ENCODE measurements at places on chromosomes 6 and 20. TPM values are rescaled to one million over a fixed set of nuclear protein-coding genes. Genes with fewer than 3 reads are reported as not detected.

GRCh38 chr20:47981222-47981621 lies 195.9 kb upstream of the SULF2 start:
- H3K27ac ChIP-seq, result no peak overlapping the region
- peaks cover 11% of the 10 kb centered on the region for H3K27me3 ChIP-seq
- H3K36me3 ChIP-seq, result no peaks in the 10 kb centered on the region
- DNase-seq, result no peak

DNA sequence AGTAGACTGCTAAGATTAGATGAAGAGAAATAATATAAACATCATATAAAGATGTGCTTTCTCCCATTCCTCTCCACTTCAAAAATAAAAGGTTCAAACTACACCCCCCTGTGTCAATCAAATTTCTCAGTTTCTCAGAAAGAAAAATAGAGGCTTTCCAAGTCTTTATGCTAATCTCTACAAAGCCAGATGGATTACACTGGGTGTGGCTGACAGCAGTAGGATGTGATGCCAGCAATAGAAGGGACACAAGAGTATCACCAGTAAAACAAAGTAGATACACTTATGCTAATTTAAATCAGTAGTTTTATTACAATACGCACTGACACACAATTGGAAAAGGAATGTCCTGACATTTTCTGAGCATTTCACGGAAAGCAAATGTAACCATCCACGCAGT lies 353.4 kb downstream of the RNGTT start:
- H3K36me3 ChIP-seq, result peaks cover 28% of the 10 kb centered on the region
- H3K4me3 ChIP-seq, result no peak overlapping the region
- H3K27me3 ChIP-seq, result no peaks in the 10 kb centered on the region
- H3K4me1 ChIP-seq, result no peaks in the 10 kb centered on the region
- DNase-seq, result no peak
- no peak overlapping the region for H3K27ac ChIP-seq

- H3K4me1 ChIP-seq, result peaks cover 5% of the 10 kb centered on the region
- DNase-seq, result no peak
- H3K36me3 ChIP-seq, result no peaks in the 10 kb centered on the region
- peaks cover 16% of the 10 kb centered on the region for H3K27me3 ChIP-seq
Observed at GRCh38 chr20:37670351-37670791, 23.5 kb upstream of the CTNNBL1 start.

- H3K27ac ChIP-seq, result peak overlapping the region; percentile 96
- no peaks in the 10 kb centered on the region for H3K27me3 ChIP-seq
- DNase-seq, result peak; percentile 29
- H3K4me3 ChIP-seq, result peak overlapping the region; percentile 77
Observed at GRCh38 chr20:53660947-53661381, 67.3 kb upstream of the ZNF217 start.

DNA sequence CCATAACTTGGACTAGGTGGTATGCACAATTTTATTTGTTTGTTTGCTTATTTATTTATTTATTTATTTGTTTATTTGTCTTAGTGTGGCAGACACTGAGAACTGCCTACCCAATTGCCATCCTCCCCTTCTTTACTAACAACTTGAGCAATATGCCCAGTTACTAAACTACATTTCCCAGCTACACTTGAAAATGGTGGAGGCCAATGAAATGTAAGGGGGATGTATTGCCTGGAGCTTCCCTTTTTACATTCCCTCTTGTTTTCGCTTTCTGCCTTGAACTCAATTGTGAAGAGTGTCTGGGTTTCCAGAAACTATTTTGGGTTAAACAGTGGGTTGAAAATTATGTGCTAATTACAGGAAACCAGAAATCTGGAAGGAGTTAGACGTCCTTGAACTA lies 152.7 kb upstream of the FKBP1C start:
- H3K4me1 ChIP-seq, result no peaks in the 10 kb centered on the region
- DNase-seq, result no peak
- H3K27ac ChIP-seq, result no peak overlapping the region
- no peaks in the 10 kb centered on the region for H3K36me3 ChIP-seq

DNA sequence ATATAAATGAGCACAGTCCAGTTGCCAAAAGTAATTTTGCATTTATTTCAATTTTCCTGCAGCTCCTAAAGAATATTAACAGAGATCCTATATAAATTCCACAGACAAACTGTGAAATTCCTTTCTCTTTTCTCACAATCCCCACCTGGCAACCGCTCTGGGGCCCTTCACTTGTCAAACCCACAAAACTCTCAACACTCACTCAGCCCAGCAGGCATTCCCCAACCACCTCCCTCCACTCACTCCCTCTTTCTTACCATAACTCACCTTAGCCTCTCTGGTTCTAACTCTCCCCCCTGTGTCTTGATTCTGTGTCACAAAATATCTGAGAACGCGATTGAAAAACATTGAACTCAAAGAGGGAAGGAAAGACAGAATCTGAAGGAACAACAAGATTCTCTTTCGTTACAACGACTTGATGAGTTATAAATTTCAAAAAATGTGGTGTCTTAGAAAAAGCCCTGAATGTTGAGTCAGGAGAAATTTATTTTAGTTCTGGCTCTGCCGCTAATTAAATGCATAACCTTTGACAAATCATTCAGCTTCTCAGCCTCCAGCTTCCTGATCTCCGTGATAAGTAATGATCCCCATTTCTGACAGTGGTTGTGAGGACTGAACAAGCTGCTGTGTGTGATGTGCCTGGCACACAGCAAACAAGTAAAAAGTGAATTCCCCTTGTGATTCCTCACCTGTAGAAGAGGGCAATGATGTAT lies 87.9 kb downstream of the UNC5CL start:
- DNase-seq, result no peak
- no peaks in the 10 kb centered on the region for H3K4me1 ChIP-seq
- no peak overlapping the region for H3K4me3 ChIP-seq
- no peak overlapping the region for H3K27ac ChIP-seq

GRCh38 chr20:48597521-48598302 lies 230.1 kb downstream of the PREX1 start:
- no peaks in the 10 kb centered on the region for H3K27me3 ChIP-seq
- no peak for DNase-seq
- no peaks in the 10 kb centered on the region for H3K4me1 ChIP-seq
- H3K27ac ChIP-seq, result no peak overlapping the region
- no peak overlapping the region for H3K4me3 ChIP-seq

DNA sequence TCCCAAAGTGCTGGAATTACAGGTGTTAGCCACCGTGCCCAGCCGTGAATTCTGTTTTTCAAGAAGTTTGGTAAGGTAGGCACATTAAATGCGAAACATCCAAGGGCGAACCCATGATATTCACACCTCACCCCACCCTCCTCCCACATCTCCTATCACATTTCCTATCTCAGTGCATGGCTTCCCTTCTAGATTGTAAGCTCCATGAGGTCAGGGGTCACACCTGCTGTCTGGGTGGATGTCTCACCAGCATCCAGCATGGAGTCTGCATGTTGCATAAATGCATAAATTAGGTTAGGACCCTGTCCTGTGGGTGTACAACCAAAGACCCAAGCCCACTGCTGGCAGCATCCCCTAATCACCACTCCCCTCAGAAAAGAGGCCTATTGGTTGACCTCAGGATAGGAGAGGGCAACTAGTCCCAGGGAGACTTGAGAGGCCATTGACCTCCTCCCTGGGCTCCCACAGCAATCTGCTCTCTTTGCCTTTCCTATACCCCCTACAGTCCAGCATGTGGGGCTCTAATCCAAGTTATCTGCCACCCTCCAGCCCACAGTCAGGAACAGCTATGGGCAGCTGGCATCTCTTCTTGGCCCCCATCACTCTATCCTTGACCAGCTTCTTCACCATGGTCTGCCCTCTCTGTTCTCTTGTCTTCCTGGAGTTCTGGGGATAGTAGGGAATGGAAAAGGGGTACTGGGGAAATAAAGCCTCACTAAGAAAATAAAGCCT lies 4.2 kb downstream of the PRRT1 start:
- peaks cover 53% of the 10 kb centered on the region for H3K27me3 ChIP-seq
- H3K4me3 ChIP-seq, result no peak overlapping the region
- H3K4me1 ChIP-seq, result peaks cover 25% of the 10 kb centered on the region
- peaks cover 2% of the 10 kb centered on the region for H3K36me3 ChIP-seq

- H3K27me3 ChIP-seq, result peaks cover 13% of the 10 kb centered on the region
- no peak for DNase-seq
- H3K27ac ChIP-seq, result no peak overlapping the region
- H3K4me1 ChIP-seq, result no peaks in the 10 kb centered on the region
Observed at GRCh38 chr6:105560611-105561066, 157.8 kb upstream of the PREP start.

DNA sequence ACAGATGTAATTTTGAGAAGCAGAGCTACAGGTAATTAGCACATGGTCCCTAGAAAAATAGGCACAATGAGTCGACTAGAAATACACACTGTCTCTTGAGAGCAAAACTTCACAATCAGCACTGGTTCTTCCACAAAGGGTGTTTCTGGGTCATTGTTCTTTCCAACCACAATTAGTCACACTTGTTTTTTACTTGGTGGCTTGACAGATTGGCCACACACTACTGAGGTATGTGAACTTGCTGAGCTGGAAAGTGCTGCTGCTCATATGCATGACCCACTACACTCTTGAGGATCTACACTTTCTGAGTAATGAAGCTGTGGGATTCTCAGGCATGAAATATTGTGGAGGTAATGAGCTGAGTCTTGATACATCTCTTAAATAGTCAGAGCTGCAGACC lies 347.7 kb downstream of the BCKDHB start:
- no peak overlapping the region for H3K27ac ChIP-seq
- no peak for DNase-seq
- H3K4me1 ChIP-seq, result no peaks in the 10 kb centered on the region
- H3K36me3 ChIP-seq, result no peaks in the 10 kb centered on the region

GRCh38 chr6:44388135-44388487 lies 605 bp downstream of the CDC5L start:
- H3K4me3 ChIP-seq, result peak overlapping the region; percentile 98
- peaks cover 9% of the 10 kb centered on the region for H3K27me3 ChIP-seq
- H3K27ac ChIP-seq, result peak overlapping the region; percentile 98
- H3K4me1 ChIP-seq, result peaks cover 40% of the 10 kb centered on the region

DNA sequence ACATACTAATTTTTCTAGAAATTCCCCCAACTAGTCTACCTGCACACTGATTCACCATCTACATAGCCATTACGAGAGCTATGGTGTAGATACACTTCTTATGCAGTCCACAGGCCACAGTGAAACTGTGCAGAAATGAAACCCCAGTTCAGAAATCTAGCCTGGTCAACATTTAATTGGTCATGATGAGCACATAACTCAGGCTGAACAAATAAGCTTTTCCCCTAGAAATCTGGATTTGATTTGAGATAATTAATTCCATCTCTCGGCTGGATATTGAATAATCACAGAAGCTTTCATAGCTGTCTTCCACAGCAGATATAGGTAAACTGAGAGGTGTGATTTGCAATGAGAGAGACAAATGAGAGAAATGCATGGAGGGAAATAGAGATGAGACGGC lies 22.6 kb upstream of the TINAG start:
- no peak for DNase-seq
- H3K4me1 ChIP-seq, result no peaks in the 10 kb centered on the region
- H3K27ac ChIP-seq, result no peak overlapping the region
- H3K4me3 ChIP-seq, result no peak overlapping the region
- no peaks in the 10 kb centered on the region for H3K27me3 ChIP-seq

- no peaks in the 10 kb centered on the region for H3K4me1 ChIP-seq
- no peak for DNase-seq
- no peaks in the 10 kb centered on the region for H3K36me3 ChIP-seq
- no peak overlapping the region for H3K27ac ChIP-seq
- H3K27me3 ChIP-seq, result no peaks in the 10 kb centered on the region
Observed at GRCh38 chr6:134593887-134594286, 276.0 kb upstream of the SGK1 start.

DNA sequence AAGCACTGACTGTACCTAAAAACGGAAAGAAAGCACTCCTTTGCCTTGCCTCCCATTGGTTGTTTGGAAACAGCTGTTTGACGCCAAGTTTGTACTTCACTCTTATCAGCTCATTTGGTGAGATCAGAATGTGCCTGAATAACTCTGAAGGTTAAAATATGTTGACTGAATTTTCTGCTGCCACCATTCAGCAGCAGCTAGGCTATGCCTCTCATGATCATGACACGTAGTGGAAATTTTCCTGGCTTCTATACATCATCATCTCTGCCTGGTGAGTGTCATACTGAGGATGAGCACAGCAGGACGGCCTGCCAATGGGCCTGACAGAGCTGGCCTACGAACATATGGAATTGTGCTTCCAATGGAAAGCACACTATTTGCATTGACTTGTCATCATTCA lies 704.9 kb upstream of the CITED2 start:
- DNase-seq, result no peak
- H3K4me3 ChIP-seq, result no peak overlapping the region
- no peaks in the 10 kb centered on the region for H3K27me3 ChIP-seq
- H3K36me3 ChIP-seq, result no peaks in the 10 kb centered on the region
- H3K27ac ChIP-seq, result no peak overlapping the region
- no peaks in the 10 kb centered on the region for H3K4me1 ChIP-seq

DNA sequence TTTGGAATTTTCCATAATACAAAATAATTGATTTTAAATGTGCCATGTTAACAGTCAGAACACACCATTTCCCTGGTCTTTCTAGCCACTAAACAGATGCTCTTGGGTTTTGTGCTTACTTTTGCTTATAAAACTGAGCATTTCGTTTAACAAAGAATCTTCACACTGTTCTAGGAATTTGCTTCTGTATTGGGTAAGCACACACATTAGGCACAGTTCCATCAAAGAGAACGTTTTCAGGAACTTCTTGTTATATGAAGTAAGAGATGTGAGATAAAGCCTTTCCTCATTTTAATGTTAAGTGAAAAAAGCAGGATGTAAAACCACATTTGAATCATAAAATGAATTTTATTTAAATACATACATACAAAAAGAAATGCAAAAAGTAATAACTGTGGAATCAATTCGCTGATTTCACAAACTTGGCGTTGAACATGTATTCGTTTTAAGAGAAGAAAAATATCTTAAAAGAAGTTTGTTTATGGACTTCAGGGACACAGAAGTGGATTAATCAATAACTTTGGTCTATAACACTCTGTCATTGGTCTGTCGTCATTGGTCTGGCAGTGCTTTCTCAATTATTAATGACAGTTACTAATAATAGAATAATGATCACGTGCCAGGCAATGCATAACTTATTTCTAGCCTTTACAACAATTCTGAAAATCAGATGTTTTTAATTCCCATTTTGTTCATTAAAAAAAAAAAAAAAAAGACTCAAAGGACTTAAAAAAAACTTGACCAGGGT lies 199.9 kb upstream of the PRDM1 start:
- H3K27ac ChIP-seq, result no peak overlapping the region
- H3K27me3 ChIP-seq, result peaks cover 5% of the 10 kb centered on the region
- H3K36me3 ChIP-seq, result no peaks in the 10 kb centered on the region
- no peak overlapping the region for H3K4me3 ChIP-seq
- peaks cover 21% of the 10 kb centered on the region for H3K4me1 ChIP-seq
- DNase-seq, result no peak

DNA sequence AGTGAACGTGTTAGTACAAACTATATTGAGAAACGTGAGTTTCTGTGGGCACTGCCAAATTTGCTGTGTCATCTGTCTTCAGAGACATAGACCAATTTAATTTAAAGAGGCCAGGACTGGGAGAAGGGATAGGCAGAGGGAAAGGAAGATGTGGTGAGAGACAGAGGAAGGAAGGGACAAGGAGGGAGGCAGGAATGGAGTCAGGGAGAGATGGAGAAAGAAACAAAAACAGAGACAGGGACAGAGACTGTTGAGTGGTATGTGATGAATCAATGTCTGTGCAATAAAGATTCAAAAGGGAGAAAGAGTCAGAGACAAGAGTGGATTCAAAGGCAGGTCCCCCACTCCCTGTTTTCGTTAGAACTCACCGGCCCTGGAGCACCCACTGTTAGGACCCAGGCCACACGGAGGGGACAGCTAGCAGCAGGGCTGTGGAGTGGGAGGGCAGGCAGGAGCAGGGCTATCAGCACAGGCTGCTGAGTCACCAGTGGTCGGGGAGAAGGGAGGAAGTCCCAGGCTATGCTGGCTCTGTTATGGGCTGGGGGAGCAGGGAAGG lies 51.6 kb upstream of the CHD6 start:
- no peak for DNase-seq
- no peaks in the 10 kb centered on the region for H3K4me1 ChIP-seq
- no peak overlapping the region for H3K27ac ChIP-seq
- no peaks in the 10 kb centered on the region for H3K36me3 ChIP-seq
- no peak overlapping the region for H3K4me3 ChIP-seq

Gene NR2E1
- not detected for total RNA-seq

Gene NKAIN4
- total RNA-seq, result not detected

Gene TRAPPC3L
- not detected for total RNA-seq
